Spinal cord (tissue), 10 donors: ENCODE measurements at places on chromosomes 2 and 18. TPM values are rescaled to one million over a fixed set of nuclear protein-coding genes. Genes with fewer than 3 reads are reported as not detected.

APLF gene
- 5.8 TPM for total RNA-seq

PPP3R1 gene
- total RNA-seq, result 23.8 TPM

TNFAIP6 gene
- 15.9 TPM for total RNA-seq

- no peak for DNase-seq
Observed at GRCh38 chr2:1563943-1564891, 151.0 kb downstream of the TPO start.

DNA sequence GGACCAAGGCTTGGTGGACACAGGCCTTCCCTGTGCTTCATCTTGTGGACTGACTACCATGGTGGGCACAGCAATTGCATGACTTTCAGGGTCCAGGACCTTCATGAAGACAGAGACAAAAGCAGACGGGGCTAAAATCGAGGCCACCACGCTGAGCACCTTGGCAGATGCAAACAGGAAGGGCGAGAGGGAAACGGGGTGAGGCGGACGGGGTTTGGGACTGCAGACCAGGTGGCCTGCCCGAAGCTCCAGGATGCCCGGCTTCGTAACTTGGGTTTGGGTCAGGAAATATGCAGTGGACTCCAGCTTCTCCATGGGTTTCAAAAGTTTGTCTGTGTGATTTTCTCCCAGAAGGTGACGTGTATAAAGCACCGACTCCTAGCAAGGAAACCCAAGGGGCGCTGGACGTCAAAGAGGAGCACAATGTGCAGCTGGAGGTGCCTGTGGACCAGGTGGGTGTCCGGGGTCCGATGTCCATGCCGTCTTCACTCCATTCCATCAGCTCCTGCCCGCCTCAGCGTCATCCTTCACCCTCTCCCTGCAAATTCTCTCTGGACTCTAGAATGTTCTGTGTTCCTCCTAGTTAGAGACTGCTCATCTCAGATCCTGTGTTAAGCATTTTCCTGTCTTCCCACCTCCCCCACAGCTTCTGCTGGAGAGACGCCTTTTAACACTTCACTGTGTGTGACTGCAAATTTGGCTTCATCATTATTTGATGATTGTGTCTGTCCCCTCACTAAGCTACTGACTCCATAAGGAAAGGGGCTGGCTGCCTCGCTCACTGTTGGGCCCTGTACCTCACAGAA, 65.8 kb downstream of the DCDC2C start:
- no peak for DNase-seq

- DNase-seq, result no peak
Observed at GRCh38 chr18:26765498-26765897, 100.0 kb downstream of the AQP4 start.

DNA sequence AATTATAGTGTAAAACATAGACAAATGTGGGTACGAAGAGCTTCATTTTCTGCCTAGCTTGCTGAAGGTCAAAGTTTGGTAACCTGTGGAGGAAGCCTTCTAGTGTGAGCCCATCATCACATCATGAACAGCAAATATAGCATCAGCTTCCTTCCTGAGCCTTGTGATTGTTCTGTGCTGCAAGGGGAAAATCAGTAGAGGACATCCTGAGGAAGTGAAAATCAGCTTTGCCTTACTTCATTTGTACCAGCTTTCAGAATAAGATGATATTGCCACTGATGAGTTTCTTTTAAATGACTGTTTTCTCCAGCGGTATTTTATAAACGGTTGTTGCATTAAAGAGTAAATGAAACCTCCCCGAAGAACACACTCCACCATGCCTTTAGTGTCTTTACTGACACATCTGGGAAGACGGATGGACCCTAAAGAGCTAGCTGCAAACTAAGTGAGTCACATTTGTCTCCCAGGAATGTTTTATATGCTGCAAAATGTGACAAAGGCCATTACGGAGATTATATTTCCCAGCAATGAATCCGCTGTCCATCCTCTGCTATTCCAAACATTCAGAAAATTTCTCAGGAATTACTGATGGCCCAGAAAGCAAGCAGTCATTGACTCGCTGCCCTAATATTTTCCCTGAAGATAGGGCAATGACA, 1272.8 kb downstream of the SUCLG1 start:
- DNase-seq, result no peak

- no peak for DNase-seq
Observed at GRCh38 chr2:234292962-234293243, 204.0 kb downstream of the ARL4C start.

DNA sequence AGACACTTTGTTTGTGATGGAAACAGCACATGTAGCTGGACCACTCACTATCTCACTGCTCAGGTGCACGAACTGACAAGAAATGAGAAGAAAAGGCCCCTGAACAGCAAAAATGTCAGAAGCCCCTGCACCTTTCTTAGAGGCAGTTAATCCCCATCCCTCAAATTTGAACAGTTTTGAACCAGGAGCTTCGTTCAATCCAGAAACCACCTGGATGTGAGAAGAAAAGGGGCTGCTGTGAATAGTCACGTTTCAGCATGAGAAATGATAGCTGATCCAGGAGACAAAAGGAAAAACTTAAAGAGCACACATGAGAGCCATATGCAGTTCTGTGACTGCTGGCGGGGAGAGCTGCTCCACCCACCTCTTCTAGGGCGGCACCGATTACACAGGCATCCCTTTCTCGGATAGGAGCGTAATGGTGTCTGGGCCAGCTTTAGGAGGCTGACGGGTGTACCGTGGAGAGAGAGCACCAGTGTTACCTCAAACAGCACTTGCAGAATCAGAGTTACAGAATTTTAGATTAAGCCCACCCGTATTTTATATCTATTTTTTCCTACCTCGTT, 117.0 kb upstream of the EML6 start:
- no peak for DNase-seq

DNA sequence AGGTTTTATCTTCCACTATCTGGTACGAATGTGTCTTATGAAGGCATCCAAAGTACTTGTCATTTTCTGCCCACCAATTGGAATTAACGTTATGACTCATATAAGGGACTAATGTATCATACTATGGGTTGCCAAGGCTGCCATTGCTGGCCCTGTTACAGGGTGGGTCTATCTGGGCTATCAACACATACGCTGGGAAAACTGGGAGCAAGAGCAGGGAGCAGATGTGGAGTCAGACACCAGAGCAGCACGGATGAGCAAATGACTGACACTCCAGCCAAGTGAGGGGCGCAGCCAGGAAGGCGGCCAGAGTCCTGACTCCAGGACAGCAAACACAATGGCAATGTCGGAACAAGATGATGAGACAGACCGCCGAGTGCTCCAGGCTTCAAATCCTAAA, 145.9 kb downstream of the COPS8 start:
- DNase-seq, result no peak

DNA sequence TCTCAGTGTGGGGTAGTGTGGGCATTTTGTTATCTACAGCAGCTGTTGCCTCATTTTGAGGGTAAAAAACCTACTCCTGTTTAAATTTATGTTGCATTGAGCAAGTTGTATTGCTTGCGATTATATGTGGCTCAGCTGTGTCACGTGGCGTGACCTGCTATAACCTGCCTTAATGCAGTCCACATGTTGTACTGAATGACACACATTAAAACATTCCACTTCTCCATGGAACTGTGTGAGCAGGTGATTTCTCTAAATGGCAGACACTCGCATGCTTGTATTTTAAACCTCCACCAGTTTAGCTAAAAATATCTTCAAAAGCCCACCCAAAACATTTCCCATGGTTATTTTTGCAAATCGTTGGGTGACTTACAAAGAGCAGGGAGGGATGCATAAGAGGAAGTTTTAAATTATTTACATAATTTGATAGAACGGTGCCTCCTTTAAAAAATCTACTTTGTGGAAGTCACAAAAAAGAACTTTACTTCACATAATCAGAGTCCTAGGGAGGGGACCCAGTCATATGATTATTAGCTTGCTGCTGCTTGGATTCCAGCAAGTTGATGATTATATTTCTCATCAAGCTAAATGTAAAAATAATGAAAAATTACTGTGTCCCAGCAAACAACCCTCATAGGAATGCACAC, 163.3 kb upstream of the ZEB2 start:
- no peak for DNase-seq

DNA sequence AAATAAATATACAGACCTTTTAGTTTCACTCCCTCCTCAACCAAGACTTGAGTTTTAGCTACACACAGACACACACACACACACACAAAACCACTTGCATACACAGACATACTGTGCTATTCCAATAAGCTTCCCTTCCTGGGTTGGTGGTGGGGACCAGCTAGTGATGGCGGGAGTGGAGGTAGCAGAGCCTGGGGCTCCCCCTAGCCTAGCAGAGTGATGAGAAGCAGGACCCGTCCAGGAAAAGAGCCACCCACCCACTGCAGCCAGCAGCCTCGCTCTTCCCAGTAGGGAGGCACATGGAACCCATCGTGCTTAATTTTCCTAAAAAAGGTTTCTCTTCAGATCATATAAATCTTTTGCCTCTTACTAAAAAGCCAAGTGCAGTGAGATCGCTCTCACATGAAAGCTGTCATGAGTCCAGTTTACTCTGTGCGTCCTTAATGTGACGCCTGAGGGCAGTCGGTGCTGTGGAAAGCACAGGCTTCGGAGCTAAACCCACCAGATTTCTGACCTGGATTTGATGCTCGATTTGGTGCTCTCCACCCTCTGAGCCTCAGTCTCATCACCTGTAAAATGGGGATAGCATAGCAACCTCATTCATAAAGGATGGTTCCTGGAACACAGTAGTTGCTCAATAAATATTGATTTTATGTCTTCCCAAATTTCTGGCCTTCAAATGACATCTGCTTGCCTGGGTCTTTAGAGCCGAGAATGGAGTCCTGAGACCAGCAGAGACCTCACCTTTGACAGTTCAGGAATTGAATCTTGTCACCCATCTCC, 60.1 kb upstream of the YWHAQ start:
- DNase-seq, result no peak

- DNase-seq, result no peak
Observed at GRCh38 chr2:168736649-168737445, 65.6 kb upstream of the NOSTRIN start.

DNA sequence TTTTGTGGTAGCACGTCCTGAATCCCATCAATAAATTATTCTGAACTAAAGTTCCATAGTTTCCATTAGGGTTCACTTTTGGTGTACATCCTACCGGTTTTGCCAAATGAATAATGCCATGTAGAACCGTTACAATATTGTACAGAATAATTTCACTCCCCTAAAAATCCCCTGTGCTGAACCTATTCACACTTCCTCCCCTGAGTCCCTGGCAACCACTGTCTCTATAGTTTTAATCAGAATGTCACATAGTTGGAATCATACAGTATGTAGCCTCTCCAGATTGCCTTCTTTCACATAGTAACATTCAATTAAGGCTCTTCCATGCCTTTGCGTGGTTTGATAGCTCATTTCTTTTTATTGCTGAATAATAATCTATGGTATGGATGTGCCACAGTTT, 9.6 kb upstream of the CASP8 start:
- no peak for DNase-seq
